ENCODE measurements at places on chromosomes 5 and 9.
A peak's percentile ranks its signal among the peaks of the same experiment; 100 is the strongest.

- DNase-seq: peak; percentile 29
These were observed 53.9 kb downstream of the DPYSL3 start for GRCh38 chr5:147455822-147456450.

DNA sequence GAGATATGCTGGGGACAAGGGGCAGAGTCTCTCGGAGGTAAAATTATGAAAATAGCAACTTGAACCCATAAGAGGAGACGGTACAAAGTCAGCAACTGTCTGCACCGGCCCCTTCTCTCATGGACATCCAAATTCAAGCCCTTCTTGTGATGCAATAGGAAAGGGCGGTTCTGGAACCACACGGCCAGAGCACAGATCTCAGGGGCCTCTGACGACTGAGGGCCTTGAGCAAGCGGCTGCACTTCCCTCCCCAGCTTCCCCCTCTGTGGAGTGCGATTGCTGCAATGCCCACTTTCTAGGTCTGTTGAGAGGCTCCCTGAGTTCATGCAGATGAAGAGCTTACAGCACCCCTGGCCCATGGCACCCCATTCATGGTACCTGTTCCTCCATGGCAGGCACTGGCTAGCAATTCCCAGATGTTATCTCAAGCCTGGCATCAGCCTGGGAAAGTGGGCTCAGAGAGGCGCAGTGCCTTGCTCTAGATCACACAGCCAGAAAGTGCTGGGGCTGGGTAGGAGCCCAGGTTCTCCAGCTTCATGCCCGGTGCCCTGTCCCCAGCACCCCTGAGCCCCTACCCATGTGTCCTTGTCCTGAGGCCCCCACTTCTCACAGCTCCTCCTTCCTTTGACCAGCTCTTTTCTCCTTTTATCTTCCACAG is 17.7 kb upstream of the CPLX2 start:
- DNase-seq: no peak

- no peak for DNase-seq
These were observed 155.9 kb downstream of the SGCD start for GRCh38 chr5:156482818-156483217.

GRCh38 chr9:84736536-84736935 is 67.0 kb downstream of the NTRK2 start:
- no peak for DNase-seq

DNA sequence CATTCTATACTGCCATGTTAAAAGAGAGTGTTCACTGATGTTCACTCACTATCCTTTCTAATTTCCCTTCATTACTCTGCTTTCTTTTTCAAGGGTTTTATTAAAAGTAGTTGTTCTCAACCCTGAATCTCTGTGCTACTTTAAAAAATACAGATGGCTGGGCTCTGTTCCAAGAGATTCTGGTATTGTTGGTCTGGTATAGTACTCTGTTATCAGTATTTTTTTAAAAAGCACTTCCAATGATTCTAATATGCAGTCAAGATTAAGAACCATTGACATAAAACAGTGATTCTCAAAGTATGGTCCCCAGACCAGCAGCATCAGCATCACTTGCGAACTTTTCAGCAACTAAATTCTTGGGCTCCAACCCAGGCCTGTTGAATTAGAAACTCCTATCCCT is 77.0 kb upstream of the STARD4 start:
- no peak for DNase-seq

- DNase-seq: no peak
These were observed 319.2 kb downstream of the NSG2 start for GRCh38 chr5:174364676-174365075.

DNA sequence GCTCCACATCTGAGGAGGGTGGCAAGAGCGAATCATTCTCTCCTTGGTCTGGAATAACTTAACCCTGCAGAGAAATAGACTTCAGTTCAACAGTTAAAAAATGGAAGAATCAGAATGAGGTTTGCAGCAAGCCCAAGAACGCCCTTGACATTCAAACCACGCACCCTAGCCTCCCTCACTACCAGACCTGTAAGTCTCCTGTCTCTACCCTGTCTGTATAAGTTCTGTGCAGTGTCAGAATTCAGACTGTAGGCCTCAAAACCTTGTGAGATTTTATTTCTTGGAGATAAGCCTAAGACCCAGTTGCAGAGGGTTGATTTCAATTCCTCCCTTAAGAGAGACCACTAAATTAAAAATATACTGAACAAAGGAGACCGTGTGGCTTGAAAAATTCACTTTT is 35.8 kb upstream of the PLPP1 start:
- DNase-seq: no peak

- DNase-seq: peak; percentile 58
These were observed 210.8 kb upstream of the ELL2 start for GRCh38 chr5:96172436-96172835.

DNA sequence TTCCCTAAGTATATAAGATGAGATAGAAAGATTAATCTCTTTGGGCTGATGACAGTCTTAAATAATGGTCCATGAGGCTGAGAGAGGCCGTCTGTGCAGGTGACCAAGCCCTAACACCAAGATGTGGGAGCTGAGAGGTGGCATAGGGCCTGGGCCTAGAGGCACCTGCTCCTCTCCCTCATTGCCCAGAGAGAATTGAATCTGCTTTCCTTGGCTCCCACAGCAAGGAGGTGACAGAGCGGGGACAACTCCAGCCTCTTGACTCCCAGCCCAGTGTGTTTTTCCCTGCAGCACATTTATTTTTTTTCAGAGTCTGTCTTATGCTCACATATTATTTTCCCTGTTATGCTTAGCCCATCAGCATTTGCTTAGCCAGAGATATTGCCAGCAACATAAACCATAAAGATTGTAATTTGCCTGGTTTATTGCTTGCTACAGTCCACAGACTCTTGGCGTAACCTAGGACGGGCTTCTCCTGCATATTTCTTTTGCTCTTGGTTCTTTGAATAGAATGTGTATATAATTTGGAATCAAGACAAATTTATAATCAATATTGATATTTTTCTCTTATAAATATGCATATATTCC is 105.6 kb downstream of the NTRK2 start:
- no peak for DNase-seq

GRCh38 chr5:159133041-159133741 is 33.5 kb upstream of the EBF1 start:
- peak; percentile 81 for DNase-seq

DNA sequence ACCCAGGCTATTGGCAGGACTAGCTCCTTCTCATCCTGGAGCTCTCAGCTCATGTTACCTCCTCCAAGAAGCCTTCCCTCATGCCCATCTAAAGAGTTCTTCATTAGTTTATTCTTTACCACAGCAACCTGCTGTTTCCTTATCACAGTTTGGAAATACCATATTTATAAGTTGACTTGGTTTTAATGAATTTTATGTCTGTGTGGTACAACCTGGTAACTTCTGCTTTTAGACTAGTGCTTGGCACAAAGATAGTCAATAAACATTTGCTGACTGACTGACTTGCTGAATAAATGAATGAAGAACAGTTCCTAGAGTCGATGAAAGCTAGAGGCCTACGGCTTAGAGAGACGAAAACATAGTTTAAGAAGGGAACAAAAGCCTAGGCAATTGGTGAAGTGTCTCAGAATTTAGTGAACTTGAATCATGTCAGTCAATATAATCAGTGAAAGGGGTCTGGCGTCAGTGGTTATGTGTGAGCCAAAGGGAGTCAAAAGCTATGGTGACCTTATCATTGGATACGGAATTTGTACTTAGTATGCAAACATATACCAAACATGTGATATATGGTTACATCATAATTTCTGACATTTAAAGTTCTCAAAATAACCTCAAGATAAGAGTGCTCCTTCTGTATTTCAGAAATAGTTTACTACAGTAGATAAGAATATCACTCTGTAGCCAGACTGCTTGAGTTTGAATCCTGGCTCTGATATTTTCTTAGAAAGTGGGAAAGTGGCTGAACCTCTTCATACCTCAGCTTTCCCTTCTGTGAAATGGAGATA is 239.5 kb downstream of the MCTP1 start:
- no peak for DNase-seq

GRCh38 chr5:75648712-75649111 is 37.5 kb downstream of the ANKDD1B start:
- DNase-seq: no peak

DNA sequence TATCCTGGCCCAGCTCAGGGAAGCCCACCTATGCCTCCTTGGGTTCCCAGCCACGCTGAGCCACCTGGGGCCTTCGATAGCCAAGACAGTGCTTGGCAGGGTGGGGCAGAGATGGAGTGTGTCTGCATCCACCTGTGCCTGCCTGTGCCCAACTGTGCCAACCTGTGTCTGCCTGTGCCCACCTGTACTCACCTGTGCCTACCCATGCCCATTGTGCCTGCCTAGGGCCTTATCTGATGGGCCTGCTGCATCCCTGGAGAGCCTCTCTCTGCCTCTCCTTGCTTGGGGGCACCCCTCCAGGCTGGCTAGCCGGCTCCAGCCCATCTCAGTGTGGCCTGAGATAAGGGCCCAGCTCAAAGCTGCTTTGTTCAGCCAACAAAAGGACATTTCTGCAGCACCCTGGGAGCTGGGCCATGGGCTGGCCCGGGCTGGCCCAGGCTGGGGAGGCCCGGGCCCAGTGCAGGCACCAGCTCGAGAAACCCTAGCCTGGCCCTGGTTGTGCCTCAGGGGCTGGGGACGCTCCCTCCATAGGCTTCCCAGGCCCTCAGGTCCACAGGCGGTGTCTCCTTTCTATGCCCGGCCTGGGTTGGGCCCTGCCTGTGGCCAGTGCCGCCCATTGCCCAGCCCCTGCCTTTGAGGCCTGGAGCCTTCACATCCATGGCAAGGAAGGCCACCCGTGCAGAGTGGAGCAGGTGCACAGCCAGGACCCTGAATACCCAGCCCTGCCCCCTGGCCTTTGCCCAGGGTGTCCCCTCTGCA is 37.3 kb upstream of the NOTCH1 start:
- DNase-seq: no peak

- DNase-seq: no peak
These were observed 3.8 kb downstream of the ADAMTS13 start for GRCh38 chr9:133426011-133426410.

GRCh38 chr9:93020771-93021670 is 37.5 kb upstream of the SUSD3 start:
- DNase-seq: no peak

- peak; percentile 65 for DNase-seq
These were observed 80.1 kb upstream of the LPAR1 start for GRCh38 chr9:111118256-111118948.

- no peak for DNase-seq
These were observed 7.5 kb upstream of the PRLR start for GRCh38 chr5:35237580-35238376.

DNA sequence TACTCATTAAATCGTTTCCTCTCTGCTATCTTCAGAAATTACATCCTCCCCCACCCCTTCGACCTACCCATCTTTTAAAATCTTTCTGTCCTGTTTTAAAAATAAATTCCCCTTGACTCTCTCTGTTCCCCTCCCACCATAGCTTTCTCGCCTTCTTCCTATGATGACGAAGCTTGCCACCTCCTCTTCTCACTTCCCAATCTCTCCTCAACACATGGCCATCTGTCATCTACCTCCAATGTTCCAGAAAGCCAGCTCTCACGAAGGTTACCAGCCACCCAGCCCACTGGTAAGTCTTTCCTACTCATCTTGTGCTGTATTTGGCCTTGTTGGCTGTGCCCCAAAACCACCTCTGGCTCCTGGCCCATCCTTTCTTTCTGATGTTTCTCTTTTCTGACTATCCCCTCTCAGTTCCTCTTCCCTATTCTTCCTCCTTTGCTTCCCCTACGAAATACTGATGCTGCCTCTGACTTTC is 346.3 kb downstream of the ENC1 start:
- no peak for DNase-seq

GRCh38 chr9:37372839-37373238 is 49.7 kb upstream of the GRHPR start:
- DNase-seq: no peak

GRCh38 chr9:117205806-117206205 is 209.1 kb downstream of the ASTN2 start:
- no peak for DNase-seq

GRCh38 chr5:108320231-108320630 is 61.7 kb downstream of the FBXL17 start:
- DNase-seq: no peak

GRCh38 chr9:16202914-16203728 is 650.3 kb downstream of the CCDC171 start:
- DNase-seq: peak; percentile 90

GRCh38 chr5:118522626-118523025 is 465.7 kb downstream of the DTWD2 start:
- no peak for DNase-seq

GRCh38 chr5:111934511-111934910 is 177.5 kb upstream of the NREP start:
- DNase-seq: no peak

DNA sequence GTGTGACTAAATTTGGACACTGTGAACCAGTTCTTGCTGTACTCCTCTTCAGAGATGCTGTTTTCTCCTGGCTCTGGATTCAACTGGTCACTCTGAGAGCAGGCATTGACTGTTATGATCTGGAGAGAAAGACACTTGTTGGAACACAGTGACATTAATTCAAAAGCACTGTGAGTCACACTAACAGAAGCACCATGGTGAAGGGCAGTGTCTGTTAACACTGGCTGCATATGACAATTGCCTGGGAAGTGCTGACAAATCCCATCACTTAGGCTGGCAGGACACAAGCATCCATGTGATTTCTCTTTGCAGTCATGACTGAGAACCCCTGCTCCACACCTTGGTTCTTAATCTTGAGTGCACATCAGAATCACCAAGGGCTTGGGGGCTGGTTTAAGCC is 132.4 kb downstream of the TRPM6 start:
- DNase-seq: no peak

DNA sequence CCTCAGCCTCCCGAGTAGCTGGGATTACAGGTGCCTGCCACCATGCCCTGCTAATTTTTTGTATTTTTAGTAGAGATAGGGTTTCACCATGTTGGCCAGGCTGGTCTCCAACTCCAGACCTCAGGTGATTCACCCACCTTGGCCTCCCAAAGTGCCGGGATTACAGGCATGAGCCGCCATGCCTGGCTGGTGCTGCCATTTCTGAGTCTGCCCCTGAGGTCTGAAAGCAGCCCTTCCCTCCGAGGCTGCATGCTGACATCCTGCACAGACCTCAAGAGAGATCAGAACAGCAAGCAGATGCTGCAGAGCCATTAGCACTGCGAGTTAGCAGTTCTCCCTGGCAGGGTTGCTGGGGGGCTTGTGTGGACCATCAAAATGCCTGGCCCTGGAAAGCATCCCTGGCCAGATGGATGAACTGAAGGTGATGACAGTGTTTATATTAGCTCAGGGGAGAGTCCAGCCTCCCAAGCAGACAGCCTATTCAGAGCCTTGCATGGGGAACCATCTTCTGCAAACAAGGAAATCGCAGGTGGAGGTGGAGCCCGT is 176.5 kb upstream of the PANK3 start:
- no peak for DNase-seq

GRCh38 chr5:170860818-170861666 is 776 bp upstream of the RANBP17 start:
- DNase-seq: no peak

GRCh38 chr5:180779985-180780610 is 22.5 kb downstream of the MGAT1 start:
- no peak for DNase-seq

- no peak for DNase-seq
These were observed 90.1 kb downstream of the MPDZ start for GRCh38 chr9:13189362-13189761.

GRCh38 chr9:7387840-7388239 is 411.7 kb downstream of the DMAC1 start:
- no peak for DNase-seq

Measured in AG20443 (cell line).